Karpas-422 (cell line): ENCODE measurements at places on chromosomes 1 and 21.

DNA sequence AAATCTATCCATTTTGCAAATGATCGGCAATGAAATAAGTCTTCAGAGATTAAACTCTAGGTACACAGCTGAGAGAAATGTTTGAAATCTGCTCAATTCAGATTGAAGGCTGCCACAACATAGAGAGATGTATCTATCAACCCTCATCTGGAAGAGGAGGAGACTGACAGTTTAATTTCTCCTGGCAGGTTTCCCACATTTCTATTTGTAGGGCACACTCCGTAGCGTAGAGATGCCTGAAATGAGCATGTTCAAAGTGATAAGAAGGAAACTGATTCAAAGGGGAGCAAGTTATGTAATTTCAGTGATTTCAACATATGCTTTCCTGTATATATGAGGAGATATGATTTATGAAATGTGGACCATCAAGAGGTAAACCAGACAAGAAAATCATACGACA is 44.1 kb downstream of the NIBAN1 start:
- DNase-seq: no peak

GRCh38 chr1:57447551-57447950 is 23.7 kb upstream of the DAB1 start:
- DNase-seq: no peak

DNA sequence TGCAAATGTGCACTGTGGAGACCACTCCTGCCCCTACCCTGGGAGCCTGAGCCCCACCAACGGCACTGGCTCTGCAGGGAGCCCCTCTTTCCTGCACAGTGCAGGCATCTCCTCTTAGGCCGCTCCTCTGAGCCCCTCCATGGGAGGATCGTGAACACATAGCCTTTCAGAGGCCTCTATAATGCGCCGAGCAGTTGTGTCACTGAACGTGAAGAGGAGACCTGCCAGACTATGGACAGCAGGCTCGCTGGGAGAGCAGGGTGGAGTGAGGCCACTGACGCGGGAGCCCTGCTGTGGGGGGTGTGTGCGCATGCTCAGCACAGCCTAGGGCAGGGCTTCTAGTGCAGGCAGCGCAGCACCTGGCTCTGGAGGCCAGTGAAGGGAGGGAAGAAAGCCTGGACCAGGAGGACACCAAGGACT is 151.3 kb upstream of the COL6A1 start:
- no peak for DNase-seq

DNA sequence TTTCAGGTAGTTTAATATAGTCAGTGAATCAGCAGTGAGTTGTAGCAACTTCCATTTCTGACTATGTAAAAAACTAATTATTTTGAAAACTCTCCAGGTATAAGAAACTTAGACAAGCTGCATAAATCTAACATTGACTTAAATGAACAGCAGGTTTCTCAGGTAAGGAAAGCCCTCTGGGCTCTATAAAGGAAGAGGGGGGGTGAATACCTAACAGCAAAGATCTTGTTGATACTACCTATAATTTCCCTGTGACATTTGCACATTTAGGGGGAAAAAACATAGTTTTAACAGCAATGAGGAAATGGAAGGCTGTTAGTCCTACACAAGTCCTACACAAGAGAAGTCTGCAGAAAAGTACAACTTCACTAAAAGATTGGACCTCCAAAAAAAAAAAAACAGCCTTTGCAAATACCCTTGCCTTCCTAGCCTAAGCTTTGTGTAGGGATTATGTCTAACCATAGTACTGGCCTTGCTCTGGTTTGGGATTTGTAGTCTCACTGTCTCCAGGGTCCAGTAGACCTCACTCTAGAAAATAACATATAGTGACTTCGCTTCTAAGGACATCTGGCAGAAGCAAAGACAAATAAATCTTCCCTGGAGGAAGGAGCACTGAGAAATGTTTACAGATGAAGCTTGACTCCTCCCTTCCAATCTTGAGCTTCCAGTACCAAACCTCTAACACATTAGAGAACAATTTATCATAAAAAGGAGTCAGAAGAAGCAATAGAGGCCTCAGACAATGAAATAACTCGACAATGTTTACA is 459.8 kb downstream of the DSCAM start:
- DNase-seq: no peak

DNA sequence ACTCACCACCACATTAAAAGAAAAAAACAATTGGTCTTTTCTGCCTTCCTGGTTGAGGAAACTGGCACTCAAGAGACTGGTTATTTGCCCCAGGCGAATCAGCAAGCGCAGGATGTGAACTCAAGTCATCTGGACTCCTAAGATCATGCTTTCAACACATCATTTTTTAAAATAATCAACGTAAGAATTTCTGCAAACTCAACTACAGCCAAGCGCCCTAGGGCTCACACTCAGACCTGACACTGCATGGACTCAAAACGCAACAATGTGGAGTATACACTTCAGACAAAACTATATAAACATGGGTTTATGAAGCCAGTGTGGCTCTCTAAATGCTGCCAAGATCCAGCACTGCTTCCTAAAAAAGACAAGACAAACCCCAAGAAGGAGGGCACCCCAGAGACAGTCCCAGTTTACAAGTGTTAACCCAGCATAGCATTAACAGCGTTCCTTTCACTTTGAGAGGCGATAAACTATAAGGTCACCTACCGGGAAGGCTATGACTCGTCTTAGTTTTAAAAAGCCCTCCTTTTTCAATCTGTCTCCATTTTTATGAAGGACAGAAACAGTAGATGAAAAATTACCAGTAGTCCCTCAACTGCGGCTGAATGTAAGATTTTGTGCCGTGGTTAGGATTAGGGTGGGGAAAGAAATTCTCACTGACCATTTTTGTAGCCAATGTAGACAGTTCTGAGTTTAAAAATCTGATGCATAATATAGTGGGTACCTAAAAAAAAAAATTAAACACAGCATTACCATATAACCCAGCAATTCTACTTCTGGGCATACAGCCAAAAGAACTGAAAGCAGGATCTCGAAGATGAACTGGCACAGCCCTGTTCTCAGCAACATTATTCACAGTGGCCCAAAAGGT is 54.8 kb downstream of the SIPA1L2 start:
- DNase-seq: no peak

GRCh38 chr1:30744060-30744756 is 13.4 kb downstream of the LAPTM5 start:
- DNase-seq: no peak

DNA sequence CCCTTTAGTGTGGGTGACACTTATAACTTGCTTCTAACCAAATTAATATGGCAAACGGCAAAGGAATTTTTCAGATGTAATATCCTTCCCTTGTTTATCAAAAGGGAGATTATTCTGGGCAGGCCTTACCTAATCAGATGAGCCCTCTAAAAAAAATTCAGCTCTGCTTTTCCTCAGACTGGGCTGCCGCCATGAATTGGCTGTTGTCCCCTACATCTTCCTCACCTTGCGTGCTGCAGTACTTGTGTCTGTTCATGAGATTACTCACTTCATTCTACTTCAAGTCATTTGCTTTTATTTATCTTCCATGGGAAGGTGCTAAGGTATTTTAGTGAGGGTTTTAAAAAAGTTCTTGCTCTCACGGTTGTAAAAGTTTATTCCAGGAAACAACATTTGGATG is 705.5 kb downstream of the KCNT2 start:
- no peak for DNase-seq

DNA sequence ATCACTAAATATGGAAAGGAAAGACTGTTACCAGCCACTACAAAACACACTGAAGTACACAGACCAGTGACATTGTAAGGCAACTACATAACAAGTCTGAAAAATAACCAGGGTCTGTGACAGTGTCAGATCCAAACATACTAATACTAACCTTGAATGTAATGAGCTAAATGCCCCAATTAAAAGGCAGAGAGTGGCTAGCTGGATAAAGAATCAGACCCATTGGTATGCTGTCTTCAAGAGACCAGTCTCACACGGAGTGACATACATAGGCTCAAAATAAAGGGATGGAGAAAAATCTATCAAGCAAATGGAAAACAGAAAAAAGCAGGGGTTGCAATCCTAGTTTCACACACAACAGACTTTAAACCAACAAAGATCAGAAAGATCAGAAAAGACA is 100.1 kb downstream of the MAGI3 start:
- DNase-seq: no peak

DNA sequence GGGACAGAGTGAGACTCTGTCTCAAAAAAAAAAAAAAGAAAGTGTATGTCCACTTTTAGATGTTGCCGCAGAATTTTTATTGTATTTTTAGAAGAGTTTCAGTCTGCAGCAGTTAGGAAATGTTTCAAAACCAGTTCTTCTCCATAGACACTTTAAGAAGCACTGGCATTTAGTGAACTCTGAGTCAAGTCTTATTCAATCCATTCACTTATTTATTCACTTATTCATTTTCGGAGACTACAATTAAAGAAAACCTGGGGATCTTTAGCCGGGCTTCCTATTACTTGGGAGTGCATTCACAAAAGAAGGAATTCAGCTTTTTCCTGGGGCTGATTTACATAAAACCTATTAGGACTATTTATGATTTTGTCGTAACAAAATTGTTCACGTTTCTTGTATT is 12.3 kb downstream of the RCAN3 start:
- DNase-seq: no peak

DNA sequence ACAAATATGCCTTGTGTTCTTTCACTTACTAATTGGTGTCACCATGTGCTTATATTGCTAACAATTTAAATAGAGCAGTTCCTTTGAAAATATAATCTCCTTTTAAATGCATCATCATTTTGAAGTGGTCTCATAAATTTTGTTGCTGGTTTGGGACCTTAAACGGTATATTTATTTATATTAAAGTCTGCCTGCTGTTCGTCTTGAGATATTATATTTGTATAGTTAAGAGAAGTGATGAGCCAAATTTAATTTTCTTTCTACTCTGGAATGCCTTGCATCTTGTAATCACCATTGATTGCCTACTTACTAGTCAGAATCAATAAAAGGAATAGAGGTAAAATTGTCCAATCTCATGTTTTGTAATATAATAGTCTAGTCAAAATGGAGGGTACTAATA is 91.6 kb downstream of the NTNG1 start:
- DNase-seq: no peak

GRCh38 chr1:28144203-28145135 is 32.0 kb downstream of the PTAFR start:
- peak; percentile 91 for DNase-seq

DNA sequence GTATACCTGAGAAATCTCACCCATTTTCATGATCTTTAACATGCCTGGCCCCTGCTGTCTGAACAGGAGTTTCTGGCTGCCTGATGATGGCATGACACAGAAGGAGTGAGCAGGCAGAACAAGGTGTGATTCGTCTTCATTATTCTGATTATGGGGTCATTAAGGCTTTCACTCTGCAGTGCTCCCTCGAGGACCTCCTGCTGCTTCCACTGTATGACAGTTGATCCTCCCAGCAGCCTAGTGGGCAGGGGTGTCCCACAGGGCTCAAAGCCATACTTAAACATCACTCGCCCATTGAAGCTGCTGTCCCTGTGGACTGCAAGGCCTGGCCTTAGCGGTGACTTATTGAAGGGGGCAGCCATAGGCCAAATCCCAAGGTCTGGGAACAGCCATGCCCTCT is 12.7 kb upstream of the PARS2 start:
- no peak for DNase-seq

DNA sequence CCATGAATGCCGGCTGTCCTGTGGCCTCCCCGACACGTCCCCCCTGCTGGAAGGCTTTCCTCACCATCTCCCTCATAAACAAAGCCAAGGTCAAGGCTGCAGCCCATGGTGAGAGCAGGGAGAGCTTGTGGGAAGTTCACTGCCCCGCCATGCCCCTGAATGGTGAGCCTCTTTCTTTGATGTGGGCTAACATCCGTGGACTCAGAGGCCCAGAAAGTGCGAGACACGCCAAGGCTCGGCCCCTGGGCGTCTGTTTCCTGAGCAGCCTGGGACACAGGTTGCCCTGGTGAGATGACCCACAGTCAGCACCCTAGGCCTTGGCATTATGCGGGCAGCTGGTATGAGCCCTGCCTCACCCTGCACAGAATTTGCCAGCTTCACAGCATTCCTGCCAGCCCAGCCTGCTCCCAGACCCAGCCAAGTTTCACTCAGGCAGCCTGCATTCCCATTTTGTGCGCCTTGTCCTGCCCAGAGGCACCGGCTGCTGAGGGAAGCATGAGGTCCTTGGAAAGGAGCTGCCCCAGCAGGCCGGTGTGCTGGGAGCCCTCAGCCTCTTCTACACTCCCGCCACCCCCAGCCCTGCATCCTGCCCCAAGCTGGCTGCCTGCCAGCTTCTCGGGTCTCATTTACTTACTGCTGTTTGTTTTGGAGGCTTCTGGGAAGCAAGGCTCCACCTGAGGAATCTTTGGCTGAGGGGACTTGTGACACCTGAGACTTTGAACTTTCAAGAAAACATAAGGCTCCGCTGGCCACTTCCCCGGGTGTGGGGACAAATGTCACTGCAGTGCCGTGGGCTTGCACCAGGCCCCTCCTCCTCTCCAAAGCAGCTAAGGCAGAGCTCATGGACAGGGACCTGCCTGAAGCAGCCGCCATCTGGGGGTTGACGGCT is 31.9 kb downstream of the NEK2 start:
- no peak for DNase-seq

DNA sequence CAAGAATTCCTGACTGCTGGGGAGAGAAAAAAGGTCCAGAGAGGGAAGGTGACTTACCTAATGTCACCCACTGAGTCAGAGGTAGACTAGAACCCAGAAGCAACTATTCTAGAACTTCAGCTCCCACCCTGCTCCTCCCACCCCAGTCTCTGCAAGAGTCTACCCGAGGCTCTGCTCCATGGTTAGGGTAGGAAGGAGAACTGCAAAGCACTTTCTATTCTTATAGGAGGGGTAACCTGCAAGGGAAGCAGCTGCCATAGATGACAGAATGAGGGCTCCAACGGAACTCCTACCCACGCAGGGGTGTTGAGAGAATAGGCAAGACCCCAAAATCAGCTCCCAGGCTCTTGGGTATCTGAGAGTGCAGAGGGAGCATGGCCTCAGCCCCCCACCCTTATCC is 4.3 kb downstream of the SLC9A1 start:
- DNase-seq: no peak

DNA sequence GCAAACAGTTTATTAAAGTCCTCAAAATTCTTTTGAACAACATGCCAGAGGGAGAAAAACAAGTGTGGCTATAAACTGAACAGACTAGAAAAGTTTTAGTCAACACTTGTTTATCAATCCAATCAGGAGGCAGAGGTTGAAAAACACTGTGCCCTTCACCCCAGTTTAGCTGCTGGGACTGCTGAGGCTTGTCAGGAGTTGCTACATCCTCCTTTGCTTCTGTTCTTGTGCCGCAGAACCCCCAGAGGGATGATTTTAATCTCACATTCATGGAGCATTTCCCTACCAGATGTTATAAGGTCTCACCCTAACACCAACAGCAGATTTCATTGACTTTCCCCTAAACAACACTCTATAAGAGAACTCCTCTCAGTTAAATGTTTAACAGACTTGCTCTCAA is 321.2 kb downstream of the VAV3 start:
- DNase-seq: no peak

- DNase-seq: no peak
These were observed 1.2 kb downstream of the MCM3AP start for GRCh38 chr21:46284077-46284644.

GRCh38 chr1:91172541-91172940 is 150.7 kb upstream of the ZNF644 start:
- no peak for DNase-seq

- DNase-seq: no peak
These were observed 991 bp downstream of the SELENBP1 start for GRCh38 chr1:151371370-151372057.
